GM23338 (cell line): ENCODE measurements at places on chromosomes 3 and 15.

DNA sequence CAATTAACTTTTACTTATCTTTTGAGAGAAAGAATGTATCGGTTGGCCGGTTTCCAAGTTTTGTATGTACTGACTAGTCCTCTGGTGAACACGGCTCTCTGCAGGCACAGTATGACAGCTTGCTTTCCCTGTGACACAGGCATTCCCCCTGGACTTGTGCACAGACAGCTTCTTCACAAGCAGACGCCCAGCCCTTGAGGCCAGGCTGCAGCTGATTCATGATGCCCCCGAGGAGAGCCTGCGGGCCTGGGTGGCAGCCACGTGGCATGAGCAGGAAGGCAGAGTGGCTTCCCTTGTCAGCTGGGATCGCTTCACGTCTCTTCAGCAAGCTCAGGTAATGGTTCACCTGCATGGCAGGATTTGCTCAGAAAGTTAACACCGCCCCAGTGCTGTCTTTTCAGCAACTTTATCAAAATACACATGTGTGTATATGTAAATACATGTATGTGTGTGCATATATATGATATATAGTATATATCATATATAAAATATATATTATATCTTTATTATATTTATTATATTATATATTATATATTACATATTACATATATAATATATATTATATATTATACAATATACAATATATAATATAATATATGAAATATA is 25.5 kb downstream of the FAN1 start:
- no peak for DNase-seq

DNA sequence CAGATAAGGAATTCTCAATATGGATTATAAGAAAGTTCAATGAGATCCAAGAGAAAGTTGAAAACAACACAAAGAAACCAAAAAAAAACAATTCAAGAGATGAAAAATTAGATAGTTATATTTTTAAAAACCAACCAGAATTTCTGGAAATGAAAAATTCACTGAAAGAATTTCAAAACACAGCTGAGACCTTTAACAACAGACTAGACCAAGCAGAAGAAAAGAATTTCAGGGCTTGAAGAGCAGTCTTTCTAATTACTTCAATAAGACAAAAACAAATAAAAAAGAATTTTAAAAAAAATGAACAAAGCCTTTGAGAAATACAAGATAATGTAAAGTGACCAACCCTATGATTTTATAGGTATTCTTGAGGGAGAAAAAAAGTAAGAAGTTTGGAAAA is 155.4 kb downstream of the ZMAT3 start:
- DNase-seq, result no peak

DNA sequence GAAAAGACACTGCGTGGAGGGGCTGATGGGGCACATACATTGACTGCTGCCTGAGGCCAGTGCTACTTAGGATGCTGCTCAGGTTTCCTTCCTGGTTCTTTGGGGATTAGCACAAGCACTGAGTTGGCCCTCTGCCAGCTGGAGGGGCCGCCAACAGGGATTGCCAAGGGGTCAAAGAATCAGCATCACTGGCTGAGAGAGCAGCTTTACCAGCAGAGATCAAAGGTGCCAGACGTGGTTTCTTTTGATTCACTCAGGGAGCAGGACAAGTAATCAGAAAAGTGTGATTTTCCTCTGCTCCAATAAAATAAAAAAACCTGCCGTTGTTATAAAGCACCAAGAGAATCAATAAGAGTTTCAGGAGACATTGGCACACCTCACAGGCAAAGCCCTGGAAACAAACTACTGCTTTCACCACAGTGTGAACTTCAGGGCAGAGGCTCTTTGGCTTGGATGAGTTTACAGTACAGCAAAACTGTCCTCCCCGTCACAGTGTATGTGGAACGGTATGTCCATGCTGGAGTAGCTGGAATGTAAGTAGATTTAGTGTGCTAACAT is 45.8 kb upstream of the FSIP1 start:
- DNase-seq, result no peak

DNA sequence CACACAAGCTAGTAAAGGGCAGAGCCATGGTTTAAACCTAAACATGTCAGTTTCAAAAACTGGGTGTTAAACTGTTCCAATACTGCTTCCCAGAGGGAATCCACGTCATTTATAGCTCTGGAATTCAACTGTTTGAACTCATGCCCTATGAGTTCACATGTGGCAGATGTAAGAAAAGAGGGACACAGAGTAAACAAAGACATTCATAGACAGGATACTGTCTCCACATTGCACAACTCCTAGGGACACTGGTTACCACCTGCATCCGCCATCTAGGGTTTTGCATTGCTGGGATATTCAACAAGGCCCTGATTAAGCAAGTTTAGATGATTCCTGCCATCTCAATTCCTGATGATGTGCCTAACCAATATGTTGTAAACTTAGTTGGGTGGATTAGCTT is 134.1 kb upstream of the COL8A1 start:
- no peak for DNase-seq

DNA sequence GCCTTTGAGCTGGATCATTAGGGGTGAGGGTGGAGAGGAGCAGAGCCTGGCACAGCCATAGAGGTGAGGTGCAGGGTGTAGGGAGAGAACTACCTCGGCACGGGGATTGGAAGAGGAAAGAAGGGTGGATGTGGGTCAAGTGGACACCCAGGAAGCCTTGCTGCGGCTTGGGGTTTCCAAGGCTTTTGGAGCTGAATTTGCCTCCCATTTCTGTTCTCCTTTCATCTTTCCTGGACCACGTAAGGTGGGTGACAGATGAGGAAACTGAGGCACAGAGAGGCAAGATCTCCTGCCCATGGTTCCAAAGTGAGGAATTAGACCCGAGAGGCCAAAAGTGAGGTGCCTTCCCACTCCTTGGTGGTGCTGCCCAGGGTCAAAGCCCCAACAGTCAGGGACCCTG is 35.4 kb upstream of the SFMBT1 start:
- no peak for DNase-seq

GRCh38 chr3:28018925-28019718 is 222.3 kb upstream of the CMC1 start:
- no peak for DNase-seq

DNA sequence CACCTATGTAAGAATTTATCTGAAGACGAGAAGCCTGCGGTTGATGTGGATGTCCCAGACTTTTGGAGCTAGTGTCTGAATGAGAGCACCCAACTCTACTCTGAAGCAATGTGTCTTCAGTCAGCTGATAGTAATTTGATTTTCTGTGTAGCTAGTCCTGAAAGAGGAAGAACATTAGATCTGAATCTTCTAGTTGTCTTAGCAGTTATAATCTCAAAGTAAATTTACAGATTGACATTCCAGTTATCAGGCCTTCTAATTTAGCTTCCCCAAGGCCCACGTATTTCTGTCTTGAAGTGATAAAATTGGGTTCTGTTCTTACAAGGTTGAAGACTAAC is 1.5 kb downstream of the TCAIM start:
- no peak for DNase-seq

DNA sequence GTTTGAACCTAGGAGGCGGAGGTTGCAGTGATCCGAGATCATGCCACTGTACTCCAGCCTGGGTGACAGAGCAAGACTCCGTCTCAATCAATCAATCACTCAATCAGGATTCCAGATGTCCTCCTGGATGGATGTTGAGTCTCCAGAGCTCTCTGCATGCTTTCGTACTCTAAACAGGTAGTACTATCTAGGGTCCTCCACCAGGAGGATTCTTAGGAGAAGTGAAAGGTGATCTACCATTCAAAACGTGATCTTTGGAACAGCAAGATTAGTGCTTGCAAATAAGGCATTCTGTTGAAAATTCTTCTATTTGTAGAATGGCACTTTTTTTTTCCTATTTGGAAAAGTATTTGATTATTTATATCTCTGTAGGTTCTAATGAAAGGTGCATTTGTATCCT is 34.3 kb downstream of the CNOT10 start:
- peak; percentile 61 for DNase-seq

GRCh38 chr3:32414522-32415202 is 23.0 kb downstream of the CMTM7 start:
- DNase-seq, result no peak

DNA sequence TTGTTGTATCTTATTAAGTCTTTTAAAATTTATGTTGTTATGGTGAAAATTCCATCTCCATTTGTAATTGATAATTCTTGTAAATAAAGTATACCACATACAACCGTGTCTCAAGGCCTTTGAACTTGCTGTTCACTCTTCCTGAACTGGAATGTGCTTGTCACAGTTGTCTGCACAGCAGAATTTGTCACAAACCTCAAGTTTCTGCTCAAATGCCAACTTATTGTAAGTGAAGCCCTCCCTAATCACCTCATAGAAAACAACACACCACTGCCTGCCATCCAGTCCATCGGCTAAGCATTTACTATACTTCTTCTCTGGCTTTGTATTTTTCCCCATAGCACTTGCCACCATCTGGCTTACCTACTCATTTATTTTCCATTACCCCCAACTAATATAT is 192.3 kb downstream of the THRB start:
- no peak for DNase-seq

DNA sequence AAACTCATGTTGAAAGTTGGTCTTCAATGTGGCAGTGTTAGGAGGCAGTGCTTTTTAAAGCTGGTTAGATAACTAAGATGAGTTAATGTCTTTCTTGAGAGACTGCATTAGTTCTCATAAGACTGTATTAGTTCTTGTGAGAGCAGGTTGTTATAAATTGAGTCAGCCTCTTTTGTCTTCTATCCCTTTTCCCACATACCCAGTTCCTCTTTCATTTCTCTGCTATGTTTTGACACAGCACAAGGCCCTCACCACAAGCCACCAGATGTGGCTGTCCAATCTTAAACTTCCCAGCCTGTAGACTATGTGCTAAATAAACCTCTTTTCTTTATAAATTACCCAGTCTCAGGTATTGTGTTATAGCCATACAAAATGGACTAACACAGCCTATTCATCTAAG is 94.6 kb upstream of the SNTN start:
- DNase-seq, result no peak

- no peak for DNase-seq
Measured at GRCh38 chr15:99149366-99149765, 44.5 kb downstream of the SYNM start.

GRCh38 chr15:91132079-91132478 is 32.0 kb downstream of the SV2B start:
- no peak for DNase-seq

- peak; percentile 75 for DNase-seq
Measured at GRCh38 chr3:166837535-166837934, 542.6 kb downstream of the ZBBX start.

GRCh38 chr3:68787106-68787626 is 145.2 kb downstream of the TAFA4 start:
- DNase-seq, result no peak

- no peak for DNase-seq
Measured at GRCh38 chr15:83656192-83656591, 2.3 kb downstream of the ADAMTSL3 start.

DNA sequence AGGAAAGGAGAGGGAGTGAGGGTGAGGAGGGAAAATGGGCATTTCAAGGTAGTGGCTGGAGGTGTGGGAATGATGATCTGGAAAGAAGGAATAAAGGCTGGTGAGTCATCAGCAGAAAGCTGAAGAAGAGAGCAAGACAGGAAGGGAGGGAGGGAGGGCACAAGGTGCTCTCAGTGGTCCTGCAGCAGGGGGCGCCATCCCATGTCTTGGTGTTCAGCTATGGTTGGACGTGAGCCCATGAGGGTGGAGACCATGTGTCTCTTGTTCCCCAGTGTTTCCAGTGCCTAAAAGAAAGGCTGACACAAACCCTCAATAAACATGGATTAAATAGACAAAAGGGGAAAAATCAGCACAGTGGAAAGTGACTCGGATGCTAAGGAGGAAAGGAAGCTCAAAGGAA is 228.5 kb downstream of the NTRK3 start:
- DNase-seq, result peak; percentile 14

DNA sequence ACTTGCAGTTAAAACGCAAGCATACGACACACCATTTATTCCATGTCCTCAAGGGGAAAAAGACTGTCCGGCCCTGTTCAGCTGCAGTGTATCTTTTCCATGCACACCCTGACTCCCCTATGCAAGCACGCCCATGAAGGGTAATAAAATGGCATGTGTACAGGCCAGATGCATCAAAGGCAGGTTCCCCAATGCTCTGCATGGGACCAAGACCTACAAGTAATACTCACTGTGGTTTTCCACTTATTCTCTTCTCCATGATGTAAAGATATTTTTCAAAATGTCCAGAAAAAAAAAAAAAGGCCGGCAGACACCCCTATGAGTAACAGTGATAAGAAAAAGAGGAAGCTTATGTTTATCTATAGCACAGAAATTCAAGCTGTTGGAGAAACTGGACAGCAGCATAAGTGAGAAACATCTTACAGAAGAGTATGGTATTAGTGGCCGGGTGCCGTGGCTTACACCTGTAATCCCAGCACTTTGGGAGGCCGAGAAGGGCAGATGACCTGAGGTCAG is 70.8 kb downstream of the MCF2L2 start:
- DNase-seq, result no peak

- no peak for DNase-seq
Measured at GRCh38 chr3:124395162-124395561, 335.1 kb upstream of the UMPS start.

DNA sequence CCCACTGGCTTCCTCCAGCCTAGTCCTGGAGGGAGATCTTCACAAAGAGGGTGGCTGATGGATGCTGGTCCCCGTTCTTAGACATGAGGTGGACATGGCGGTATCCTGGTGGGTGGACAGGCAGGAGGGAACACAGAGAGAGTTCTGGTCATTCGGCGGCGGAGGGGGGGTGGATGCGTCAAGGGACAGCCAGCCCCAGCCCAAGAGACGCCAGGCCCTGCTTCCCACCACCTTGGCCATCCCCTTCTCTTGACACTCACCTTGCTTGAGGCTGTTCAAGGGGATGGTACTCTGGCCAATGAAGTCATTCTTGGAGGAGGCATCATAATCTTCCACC is 17.1 kb downstream of the VILL start:
- DNase-seq, result no peak

- no peak for DNase-seq
Measured at GRCh38 chr3:43537225-43537624, 84.6 kb downstream of the ANO10 start.

DNA sequence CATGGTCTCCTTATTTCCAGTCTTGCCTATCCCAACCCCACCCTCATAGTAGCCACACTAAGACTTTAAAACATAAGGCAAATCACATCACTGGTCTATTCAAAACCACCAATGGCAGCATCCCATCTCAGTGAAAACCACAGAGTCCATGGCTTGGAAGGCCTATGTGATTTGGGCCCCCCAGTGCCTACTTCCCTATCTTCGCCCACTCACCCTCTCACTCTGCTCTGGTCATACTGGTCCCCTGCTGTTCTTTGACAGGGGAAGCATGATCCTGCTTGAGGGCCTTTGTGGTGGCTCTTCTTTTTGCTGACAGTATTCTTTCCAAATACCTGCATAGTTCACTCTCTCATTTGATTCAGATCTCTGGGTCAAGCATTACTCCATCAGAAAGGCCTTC is 3.3 kb downstream of the GTF2A2 start:
- DNase-seq, result no peak
